ENCODE measurements at places on chromosomes 5 and 9.

DNA sequence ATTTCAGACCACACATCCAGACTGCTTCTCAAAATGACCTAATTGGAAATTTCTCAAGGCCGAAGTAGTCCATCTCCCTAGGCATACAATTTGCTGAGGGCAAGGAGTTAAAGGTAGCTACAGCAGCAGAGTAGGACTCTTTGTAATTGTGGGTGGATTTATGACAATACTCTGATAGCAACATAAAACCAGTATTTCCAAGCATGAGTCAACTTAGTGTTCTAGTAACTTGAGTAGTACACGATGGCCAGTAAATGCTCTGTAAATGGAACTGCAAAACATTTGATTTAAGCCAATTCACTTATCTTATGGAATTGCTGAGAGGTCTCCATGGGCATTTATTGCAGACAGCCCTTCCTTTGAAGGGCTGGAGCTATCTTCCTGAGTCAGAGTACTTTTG, 352.2 kb downstream of the PLK2 start:
- no peak for DNase-seq

DNA sequence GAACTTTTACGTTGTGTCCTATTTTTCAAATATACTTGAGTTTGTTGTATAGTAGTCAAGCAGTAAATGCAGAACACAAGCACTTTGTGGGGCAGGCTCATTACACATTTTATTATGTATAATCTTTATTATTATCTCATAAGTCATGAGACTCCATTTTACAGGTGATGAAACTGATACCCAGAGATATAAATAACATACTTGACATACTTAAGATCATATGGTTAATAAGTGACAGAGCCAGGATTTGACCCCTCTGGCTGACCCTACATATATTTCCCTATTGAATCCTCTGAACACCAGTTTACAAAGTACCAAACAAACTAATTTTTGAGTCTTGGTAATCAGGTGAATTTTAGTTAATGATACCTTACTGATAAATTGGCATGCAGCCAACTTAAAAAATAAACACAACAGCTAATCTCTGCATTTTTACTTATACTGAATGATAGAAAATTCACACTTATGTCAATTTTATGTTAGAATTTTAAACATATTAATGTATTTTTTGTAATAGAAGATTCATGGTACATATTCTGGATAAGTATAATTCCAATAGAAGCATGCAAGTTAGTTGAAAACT, 305.0 kb upstream of the MEF2C start:
- DNase-seq, result no peak

GRCh38 chr5:37247036-37247435, 2.1 kb downstream of the CPLANE1 start:
- no peak for DNase-seq

DNA sequence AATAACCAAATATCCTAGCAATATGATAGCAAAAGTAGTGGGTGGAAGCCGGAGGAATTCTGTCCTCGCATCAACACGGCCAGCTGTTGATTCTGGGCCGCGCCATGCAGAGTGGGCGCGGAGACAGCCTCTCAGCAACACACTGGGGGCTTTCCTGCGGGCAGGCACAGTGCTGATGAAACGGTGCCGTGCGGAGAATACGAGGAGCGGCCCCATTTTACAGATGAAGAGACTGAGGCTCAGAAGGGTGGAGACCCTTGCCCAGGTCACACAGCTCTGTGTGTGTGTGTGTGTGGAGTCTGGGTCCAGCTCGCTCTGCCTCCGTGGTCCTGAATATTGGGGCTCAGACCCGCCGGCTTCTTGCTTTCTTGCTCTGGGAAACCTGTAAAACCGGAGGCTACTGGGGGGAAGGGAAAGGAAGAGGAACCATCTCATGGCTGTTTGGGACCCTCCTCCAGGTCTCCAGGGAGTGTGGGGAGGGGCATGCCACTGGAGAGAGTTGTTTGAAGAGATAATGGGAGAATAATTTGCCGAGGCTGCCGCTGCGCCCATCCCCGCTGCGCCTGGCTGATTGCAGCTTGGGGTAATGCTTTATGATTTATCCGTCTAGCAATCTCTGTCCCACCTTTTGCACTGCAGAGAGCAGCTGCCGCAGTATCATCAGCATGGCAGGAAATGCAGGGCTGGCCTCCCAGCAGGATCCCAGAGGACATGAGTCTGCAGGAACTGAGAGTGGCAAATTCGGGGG, 36.6 kb downstream of the NCS1 start:
- DNase-seq, result no peak

DNA sequence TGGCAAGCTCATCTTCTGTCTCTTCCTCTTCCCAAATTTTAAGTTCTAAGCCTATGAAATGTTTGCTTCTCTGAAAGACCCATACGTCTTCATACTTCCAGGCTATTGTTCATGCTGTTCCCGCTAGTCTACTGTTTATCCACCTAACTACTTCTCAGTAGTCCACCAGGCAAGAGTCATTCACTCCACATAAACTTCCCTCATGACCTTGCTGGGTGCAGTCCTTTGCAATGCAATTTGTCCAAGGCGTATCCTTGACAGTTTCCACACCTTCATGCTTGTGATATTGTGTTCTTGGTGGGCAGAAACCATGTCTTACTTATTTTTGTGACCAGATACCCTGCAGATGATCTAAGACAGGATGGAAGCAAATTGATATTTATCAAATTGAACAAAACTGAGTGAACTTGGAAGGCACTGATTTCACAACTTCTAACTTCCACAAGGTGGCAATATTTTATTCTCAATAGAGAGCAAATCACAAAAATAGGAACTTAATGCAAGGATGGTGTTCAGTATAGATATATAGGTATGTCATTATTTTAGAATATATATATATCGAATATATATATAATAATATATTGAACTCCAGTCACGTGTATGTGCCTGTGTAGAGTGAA, 30.3 kb downstream of the TYRP1 start:
- DNase-seq, result no peak

DNA sequence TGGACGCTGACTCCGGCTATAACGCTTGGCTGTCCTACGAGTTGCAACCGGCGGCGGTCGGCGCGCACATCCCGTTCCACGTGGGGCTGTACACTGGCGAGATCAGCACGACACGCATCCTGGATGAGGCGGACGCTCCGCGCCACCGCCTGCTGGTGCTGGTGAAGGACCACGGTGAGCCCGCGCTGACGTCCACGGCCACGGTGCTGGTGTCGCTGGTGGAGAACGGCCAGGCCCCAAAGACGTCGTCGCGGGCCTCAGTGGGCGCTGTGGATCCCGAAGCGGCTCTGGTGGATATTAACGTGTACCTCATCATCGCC, 2.1 kb downstream of the PCDHA12 start:
- no peak for DNase-seq

- DNase-seq, result no peak
These were observed 18.6 kb downstream of the ANKHD1 start for GRCh38 chr5:140420226-140420570.

Data from memory B cell (primary cell).